ENCODE measurements at places on chromosomes 4 and X.

- DNase-seq: no peak
These were observed 50.1 kb downstream of the RASGEF1B start for GRCh38 chr4:81421346-81422218.

- DNase-seq: no peak
These were observed 208.7 kb upstream of the KLF3 start for GRCh38 chr4:38455092-38455862.

GRCh38 chr4:11009281-11009680 is 324.7 kb upstream of the CLNK start:
- DNase-seq: no peak

DNA sequence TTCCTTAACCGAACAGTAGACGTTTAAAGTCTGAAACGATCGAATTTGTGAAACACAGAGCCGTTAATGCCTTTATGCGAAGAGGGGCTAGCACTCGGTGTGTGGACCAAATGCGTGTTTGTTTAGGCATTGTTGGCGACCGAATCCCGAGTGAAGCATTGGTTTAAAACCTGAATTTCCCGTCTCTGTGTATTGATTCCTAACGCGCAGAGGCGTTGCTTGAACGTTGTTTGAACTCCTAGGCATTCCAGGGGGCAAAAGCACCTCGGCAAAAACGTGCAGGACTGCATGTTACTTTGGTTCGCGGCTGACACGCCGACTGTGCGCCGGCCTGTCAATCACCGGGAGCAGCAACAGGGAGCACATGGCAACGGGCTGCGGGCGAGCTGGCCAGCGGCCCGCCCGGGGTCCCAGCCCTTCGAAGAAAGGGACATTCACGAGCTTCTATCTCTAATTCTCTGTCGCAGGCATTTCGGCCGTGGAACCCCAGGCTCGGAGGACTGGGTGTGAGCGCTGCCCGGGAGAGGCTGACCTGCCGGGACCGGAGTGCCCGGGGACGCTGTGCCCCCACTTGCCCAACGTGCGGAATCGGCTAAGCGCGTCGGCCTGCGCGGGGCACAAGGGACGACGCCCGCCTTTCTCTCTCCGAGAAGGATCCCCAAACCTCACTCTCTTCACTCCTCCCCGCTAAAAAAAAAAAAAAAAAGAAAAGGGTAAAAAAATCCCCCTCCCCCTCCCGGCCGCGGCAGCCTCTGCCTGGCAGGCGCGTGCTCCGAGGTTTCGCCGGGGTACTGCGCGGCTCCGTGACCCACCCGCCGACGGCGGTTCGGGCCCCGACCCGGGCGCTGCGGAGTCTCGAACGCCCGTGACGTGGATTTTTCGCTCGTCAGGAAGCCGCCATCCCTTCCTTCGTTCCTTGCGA is 810 bp downstream of the SPRY1 start:
- no peak for DNase-seq

DNA sequence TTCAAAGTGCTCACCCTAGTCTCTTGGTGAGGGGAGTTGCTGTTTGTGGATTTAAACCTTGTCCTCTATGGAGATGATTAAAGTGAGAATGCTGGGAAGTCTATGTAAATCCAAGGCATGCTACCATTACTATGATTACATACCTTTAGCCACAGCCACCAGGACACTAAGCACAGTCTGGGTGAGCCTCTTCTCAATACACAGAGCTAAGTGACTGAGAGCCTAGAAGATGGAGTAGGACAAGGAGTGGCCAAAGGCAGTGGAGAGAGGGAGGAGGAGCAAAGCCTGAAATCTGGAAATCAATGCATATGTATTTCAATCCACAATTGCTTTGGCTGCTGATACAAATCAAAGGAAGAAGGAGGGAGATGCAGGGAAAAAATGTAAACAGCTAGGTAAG is 12.7 kb upstream of the TSPAN5 start:
- DNase-seq: no peak

DNA sequence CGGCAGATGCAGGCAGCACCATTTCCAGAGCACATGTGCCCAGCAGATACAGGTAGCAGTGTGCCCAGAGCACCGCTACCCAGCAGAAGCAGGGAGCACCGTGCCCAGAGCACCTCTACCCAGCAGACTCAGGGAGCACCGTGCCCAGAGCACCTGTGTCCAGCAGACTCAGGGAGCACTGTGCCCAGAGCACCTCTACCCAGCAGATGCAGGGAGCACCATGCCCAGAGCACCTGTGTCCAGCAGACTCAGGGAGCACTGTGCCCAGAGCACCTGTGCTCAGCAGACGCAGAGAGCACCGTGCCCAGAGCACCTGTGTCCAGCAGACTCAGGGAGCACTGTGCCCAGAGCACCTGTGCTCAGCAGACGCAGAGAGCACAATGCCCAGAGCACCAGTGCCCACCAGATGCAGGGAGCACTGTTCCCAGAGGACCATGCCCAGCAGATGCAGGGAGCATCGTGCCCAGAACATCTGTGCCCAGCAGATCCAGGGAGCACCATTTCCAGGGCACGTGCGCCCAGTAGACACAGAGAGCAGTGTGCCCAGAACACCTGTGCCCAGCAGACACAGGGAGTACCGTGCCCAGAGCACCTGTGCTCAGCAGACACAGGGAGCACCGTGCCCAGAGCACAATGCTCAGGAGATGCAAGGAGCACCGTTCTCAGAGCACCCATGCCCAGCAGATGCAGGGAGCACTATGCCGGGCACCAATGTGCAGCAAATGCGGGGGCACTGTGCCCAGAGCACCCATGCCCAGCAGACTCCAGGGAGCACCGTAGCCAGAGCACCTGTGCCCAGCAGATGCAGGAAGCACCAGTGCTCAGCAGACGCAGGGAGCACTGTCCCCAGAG is 236.4 kb downstream of the DHRSX start:
- DNase-seq: no peak

- DNase-seq: no peak
These were observed 782 bp downstream of the PITX2 start for GRCh38 chr4:110621839-110622751.

- DNase-seq: no peak
These were observed 163.6 kb downstream of the CBR4 start for GRCh38 chr4:168846414-168846813.

- DNase-seq: peak; percentile 20
These were observed 207.3 kb downstream of the GABRB1 start for GRCh38 chr4:47238667-47239066.

DNA sequence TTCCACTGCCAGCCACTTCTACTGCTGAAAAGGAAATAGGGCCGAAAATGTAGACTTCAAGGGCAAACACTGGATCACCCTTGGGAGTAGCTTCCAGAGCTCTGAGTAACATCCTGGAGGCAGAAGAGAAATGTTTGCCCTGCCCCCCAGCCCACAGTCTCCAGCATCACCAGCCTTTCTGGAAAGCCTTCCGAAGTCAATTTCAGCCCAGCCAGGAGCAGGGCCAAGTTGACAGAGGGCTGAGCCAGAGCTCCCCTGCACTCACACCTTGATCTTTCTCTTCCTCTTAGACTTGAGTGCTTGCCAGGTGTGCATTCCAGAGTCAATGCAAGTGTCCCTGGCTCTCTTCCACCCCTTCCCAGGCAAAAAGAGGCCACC is 35.2 kb downstream of the SLC25A5 start:
- peak; percentile 82 for DNase-seq

GRCh38 chrX:71107245-71107644 is 705 bp upstream of the CXorf65 start:
- DNase-seq: no peak

GRCh38 chr4:152087335-152087734 is 326.5 kb upstream of the GATB start:
- no peak for DNase-seq

GRCh38 chr4:173478201-173478912 is 51.7 kb downstream of the HAND2 start:
- DNase-seq: no peak

GRCh38 chr4:86496094-86497080 is 97.7 kb upstream of the PTPN13 start:
- peak; percentile 35 for DNase-seq

DNA sequence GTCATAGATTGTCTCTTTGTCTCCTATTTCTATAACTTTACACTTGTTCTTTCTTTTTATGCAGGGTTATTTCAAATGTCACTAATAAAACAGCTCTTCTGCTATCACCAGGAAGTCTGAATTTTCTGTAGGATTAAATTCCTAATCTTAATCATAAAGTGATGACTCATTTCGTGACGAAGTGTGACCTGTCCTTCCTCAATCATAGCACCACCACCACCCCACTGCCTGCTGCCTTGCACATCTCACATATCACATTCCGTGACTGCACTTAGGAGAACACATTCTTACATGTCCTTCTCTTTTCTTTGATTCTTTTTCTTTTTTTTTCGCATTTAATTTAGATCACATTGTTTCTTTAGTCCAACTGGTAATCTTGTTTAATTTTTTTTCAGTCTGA is 57.7 kb upstream of the UGT2B7 start:
- no peak for DNase-seq

DNA sequence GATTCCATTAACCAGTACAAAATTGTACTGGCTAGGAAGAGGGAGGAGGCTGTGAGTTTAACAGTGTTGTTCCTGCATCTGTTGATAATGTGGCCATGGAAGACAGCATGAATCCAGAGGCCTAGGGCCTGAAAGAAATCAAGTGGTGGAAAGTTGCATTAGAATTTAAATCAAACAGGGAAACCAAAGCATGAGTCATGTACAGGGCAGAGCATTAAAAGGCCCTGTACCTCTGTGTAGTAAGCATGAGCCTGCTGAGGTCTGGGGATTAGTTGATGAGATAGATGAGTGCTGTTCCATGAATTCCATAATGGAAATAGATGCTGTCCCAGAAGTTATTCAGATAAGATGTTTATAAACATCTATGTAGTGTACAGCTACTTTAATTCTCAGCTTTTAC is 58.3 kb downstream of the MID1IP1 start:
- no peak for DNase-seq

GRCh38 chrX:67004451-67004850 is 365.6 kb upstream of the EDA2R start:
- no peak for DNase-seq

Data from hepatic stellate cell (primary cell).